NCI-H1048 (cell line): ENCODE measurements at places on chromosomes 16 and 17.

DNA sequence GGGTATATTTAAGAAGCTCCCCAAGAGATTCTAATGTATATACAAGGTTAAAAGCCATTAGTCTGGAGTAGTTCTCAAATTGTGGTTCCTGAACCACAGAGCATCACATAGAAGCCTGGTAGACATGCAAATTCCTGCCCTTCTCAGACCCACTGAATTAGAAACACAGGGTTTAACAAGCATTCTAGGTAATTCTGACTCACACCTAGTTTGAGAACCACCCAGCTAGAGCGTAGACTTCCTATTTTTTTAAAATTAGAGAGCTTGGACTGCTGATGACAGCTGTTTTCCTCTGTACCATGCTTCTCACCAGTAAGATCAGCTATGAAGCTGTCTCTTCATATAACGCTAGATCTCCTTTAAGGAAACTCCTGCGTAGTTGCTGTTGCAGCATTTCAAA is 50.6 kb downstream of the HS3ST3B1 start:
- DNase-seq: no peak

- no peak for DNase-seq
Measured at GRCh38 chr17:13749891-13750235, 148.1 kb upstream of the HS3ST3A1 start.

- no peak for DNase-seq
Measured at GRCh38 chr17:50684612-50685333, 22.9 kb downstream of the ANKRD40 start.

DNA sequence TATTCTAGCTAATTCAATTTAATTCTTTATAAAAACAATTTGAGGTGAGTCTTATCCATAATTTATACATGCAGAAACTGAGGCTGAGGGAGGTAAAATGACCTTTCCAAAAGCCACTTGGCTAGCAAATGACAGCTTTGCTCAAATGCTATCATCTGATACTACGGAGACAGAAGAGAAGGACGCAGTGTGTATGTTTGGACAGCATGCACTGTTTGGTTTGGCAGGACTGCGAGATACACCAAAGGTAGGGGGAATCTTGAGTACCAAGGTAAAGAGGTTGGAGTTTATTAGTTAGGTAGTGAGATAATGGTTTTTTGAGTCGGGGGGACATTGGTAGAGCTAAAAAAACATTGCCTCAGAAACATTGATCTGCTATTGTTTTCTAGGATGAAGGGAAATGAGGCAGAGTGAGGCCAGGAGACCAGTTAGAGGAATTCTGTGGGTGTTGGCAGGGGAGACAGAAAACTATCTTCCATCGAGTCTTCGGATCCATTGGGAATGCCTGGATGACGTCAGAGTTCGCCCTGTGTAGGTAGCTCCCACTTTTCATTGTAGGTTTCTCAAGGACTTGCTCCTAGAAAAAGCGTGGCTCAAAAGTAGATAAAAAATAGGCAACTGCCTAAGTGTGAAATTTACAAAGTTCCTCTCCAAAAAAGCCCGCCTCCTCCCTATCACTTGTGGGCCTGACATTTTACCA is 2.5 kb upstream of the HS3ST4 start:
- no peak for DNase-seq

DNA sequence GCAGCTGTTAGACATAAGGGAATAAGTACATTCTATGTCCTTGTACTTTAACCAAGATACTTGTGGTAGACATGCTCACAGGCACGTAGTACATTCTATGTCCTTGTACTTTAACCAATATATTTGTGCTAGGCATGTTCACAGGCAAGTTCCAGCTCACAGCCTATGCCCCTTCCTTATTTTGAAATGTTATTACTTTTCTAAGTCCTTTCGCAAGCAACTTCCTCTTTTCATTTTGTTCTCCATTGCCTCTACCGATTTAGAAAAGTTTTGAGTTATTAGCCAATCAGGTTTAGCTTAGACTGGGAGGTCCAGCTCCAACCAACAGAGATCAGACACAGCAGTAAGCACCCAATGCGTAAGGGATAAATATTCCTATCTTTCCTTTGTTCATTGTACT is 60.1 kb upstream of the NUDT7 start:
- DNase-seq: no peak

DNA sequence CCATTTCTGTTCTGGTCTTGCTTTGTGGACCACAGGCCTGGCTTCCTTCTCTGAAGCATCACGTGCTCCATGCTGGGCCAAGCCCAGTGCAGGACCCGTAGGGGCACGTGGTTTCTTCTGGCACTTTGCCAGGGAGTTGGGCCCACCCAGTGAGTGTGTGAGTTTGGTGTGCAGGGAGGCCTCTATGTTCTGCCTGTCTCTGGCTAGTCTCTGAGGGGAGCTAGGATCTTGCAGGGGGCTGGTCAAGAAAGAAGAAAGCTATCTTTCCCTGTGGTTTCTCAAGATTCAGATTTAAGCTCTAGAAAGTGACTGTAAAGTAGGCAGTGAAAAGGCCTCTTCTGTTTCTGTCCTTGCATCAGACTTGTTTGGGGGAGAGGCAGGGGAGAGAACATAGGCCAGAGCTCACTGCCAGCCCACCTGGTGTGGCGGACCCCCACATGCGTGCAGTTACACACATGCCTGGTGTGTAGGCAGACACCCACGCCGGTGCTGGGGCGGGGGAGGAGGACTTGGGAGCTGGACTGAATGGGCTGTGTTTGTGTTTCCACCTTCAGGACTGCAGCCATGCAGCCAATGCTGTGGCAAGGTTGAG is 11.8 kb downstream of the LASP1 start:
- DNase-seq: no peak

DNA sequence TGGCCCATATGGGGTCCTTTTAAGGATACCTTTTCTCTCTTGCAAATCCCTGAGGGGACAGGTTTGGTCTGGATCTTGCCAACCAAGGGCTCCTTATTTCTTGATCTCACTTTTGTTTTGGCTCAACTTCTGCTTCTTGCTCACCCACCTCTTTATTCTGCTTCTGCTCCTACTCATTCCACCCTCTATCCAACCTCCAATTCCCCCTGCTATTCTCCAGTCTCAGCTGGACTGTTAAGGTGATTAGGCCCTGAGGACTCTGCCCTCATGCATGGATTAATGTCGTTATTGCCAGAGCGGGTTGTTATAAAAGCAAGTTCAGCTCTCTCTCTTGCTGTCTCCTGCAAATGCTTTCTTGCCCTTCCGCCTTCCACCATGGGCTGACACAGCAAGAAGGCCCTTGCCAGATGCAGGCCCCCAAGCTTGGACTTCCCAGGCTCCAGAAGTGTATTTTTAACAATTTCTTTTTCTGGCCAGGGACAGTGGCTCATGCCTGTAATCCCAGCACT is 29.8 kb downstream of the LAT start:
- DNase-seq: no peak
